Stimulated activated CD4-positive, alpha-beta T cell treated with anti-CD3 and anti-CD28 coated beads, Interleukin-1b, Interleukin-23, amount 100 ng/mL, for 1 hour (primary cell): ENCODE measurements at places on chromosomes 7 and 10.

DNA sequence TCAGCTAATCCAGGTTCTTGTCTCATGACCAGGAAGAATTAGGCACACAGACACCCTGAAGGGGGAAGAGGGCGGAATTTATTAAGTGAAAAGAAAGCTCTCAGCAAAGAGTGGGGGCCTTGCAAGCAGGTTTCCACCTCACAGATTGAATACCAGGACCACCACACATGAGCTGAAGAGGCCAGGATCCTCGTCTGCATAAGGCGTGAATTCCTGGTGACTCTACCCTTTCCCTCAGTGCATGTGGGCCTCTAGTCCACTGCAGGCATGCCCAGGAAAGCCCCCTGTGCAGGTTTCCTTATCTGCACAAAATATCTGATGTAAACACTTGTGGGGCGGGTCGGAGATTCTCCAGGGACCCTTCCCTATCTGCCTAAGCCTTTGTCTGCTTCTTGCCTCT lies 782.1 kb upstream of the LRRN3 start:
- no peak for DNase-seq

DNA sequence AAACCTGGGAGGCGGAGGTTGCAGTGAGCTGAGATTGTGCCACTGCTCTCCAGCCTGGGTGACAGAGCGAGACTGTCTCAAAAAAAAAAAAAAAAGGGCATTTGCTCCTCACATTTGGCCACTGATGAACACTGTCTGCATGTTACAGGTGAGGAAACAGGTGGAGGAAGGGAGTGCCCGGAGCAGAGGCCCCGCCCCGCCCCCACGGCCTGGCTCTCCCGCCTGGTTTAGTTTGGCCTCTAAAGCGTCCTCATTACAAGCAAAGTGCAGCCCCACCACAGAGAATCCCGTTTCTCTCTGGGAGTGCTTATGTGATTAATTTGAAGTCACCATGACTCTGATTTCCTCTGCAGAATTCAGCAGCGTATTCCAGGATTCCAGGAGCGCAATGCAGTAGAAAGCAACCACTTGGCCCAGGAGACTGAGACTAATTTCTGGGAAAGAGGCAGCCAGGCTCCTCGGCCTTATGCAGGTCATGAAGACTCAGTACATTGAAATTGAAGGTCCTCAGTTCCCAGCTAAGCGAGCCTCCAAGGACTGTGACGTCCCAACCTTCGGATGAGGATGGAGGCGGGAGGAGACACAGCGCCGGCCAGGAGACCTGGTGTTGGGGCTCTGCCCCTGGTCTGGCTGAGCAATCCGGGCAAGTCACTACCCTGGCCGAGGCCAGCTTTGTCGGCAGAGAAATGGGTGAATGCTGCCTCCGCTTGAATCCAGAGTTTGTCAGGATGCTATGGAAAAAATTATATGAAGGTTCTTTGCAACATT lies 44.7 kb downstream of the RBM17 start:
- DNase-seq: no peak

- no peak for DNase-seq
These were observed 634.4 kb upstream of the POT1 start for GRCh38 chr7:125563964-125564529.

- no peak for DNase-seq
These were observed 1249.1 kb downstream of the TYW1 start for GRCh38 chr7:68245688-68246087.

DNA sequence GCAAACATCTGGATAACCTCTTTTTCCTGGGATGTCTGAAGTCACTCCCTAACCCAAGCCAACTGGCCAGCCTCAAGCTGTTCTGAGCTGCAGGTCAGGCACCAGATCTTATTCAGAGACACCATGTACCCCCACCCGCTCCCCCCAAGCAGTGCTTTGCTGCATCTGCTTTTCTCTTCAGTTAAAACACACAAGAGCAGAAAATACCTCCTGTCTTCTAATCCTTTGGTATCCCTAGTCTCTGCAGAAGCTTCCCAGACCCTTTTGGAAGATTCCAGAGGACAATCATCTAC lies 3.0 kb downstream of the ZNF488 start:
- DNase-seq: no peak

DNA sequence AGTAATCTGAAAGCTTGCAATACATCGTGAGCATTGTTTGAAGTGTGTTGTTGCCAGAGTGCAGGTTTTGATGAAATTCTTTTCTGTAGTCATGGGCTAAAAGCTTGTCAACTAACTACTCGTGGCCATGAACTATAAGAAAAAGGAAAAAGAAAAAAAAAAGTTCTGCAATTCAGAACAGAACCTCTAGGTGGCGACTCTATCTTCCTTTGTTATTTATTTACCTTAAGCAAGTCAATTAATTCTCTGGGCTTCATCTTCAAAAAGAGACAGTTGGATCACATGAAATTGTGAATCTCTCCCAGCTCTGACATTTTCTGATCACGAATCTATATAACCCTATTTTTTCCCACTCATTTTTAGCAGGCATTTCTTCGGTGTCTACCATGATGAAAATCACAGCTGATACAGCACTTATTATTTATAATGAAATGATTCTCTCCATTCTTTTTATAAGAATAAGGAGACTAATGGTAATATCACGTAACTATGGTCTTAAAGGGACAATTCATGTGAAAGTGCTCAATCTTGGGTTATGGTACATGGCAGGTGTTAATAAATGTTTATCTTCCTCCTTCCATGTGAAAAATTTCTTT lies 18.8 kb downstream of the TMEM196 start:
- no peak for DNase-seq

- DNase-seq: no peak
These were observed 98.1 kb downstream of the CCDC71L start for GRCh38 chr7:106562711-106563366.

- DNase-seq: no peak
These were observed 16.3 kb upstream of the CYP51A1 start for GRCh38 chr7:92150450-92151017.

DNA sequence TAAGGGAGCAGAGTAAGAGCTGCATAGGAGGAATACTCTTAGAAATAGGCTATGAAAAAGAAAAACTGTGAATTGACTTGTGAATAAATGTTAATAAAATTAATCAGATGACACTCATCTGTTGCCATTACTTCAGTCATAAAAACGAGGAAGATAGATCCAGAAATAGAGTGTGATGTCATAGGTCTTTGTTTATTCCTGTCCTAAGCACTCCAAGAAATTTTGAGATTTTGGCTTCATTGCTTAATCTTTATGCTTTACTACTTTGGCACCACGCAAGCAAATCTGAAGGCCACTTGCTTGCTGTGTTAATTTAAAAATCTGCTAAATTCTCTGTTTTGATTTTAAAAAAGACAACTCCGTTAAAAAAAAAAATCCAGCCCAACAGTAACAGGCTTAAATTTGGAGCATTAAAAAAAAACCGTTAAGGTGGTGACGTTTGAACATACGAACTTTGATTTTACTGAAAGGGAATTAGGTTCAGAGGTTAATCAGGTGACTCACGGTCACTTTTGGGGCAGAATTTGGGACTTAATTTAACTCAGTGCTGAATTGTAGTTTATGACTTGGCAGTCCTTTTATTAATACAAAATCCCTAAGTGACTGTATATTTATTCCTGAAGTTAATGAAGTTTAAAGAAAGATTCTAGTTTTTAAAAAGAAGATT lies 3.4 kb downstream of the IFRD1 start:
- DNase-seq: no peak

DNA sequence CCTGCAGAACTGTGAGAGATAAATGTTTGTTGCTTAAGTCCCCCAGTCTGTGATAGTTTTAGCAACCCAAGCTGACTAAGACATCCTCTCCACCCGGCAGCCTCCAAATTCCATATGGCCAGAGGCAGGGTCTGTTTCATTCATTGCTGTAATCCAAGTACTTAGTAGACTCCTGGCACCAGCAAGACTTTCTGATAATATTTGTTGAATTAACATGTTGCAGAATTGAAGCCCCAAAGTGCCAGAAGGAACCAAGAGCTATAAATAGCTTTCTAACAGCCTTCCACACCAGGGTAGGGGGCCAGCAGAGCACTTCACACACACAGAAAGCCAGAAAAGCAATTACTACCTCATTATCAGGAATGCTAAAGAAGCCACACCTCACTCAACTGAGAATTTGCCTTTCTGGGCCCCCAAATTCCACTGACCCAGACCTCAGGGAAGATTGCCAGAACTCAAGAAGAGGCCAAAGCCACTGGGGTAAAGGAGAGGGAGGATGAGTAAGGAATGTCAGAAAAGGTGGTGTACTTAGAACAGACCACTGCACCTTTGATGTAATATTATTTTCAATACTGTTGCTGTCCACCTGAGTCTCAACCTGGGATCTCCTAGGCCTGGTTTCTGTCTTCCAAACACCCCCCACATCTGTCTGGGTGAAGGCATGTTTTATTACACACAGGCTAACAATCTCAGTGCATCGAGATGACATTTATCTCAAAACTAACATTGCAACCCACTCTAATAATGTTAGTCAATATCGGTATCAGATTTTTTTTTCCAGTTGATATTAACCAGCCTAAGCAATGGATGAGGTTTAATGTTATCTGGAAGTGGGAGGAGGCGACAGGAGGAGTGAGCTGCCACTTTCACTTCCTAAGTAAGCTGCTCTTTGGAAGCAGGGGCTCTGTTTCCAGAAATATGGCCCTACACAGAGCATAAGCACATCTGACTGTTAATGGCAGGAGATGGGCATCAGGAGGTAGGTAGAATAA lies 5.5 kb downstream of the NOD1 start:
- no peak for DNase-seq

GRCh38 chr10:59064759-59065539 lies 111.5 kb upstream of the PHYHIPL start:
- no peak for DNase-seq

GRCh38 chr7:157645539-157645938 lies 308.7 kb downstream of the DNAJB6 start:
- DNase-seq: no peak

DNA sequence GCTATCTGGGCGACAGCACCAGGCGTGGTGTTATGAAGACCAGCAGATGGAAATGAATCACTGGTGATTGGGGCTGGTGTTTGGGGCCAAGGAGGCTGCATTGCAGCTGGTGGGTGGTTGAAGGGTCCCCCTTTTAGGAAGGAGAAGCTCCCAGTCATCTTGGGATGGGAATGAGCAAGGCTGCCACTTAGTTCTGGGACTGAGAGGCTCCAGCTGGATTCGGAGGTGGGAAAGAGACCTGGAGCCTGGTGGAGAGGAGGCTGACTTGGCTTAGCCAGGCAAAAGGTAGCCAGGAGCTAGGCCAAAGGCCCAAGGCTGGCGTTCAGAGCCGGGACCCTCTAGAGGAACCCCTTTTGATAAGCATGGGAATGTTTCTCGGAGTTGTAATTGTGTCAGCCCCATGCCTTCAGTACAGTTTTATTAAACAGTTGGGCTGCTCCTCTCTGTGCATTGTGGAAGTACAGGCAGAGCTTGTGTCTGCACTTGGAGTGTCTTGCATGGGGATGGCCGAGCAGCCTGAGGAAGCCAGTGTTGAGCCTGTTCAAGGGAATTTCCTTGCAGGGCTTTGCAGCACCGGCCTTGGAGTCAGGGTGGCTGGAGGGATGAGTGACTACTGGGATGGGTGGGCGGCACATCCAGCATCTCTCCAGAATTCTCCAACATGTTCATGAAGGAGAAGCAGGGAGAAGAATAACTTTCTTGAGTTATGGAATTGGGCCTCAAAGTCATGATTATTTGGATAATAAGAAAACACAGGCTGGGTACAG lies 234.9 kb downstream of the BAMBI start:
- no peak for DNase-seq

- DNase-seq: no peak
These were observed 9.4 kb upstream of the PSAP start for GRCh38 chr10:71860243-71861029.

GRCh38 chr7:150405584-150406311 lies 26.6 kb downstream of the ZNF775 start:
- no peak for DNase-seq

GRCh38 chr10:29144126-29144525 lies 144.7 kb upstream of the LYZL1 start:
- no peak for DNase-seq

DNA sequence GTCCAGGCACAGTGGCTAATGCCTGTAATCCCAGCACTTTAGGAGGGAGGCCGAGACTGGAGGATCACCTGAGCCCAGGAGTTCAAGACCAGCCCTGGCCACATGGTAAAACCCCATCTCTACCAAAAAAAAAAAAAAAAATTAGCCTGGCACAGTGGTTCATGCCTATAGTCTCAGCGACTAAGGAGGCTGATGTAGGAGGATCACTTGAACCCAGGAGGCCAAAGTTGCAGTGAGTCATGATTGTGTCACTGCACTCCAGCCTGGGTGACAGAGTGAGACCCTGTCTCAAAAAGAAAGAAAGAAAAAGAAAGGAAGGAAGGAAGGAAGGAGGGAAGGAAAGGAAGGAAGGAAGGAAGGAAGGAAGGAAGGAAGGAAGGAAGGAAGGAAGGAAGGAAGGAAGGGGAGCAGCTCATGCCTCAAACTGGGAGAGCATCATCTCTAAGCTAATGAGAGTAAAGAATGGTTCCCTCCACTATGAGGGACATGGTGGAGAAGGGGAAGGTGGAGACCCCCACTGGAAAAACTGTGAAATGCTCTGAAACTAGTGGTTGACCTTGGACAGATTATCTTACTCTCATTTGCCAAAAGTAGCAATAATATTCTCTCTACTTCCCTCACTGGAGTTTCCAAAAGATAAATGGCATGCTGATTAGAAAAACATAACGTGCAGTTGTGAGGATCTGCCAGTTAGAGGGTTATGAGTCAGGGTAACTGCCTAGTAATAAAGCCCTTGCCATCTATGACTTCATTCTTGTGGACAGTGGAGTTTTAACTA lies 16.8 kb downstream of the GIMAP5 start:
- no peak for DNase-seq

DNA sequence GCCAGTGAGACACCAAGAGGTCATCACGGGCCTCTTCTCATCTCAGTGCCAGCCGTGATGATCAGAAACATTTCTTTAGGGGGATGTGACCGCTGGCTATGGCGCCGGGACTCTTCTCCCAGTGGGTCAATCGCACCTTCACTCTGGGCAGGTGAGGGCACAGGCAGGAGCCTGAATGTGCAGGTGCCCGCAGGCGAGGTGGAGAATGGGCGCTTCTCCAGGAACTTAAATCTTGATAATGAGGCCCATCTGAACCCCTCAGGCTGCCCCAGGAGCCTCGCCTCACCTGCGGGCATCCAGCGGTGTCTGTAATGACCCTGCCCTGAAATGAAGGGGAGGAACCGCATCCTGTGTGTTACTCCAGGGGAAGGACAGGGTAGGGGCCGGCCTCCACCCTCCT lies 204.7 kb downstream of the ADARB2 start:
- no peak for DNase-seq

DNA sequence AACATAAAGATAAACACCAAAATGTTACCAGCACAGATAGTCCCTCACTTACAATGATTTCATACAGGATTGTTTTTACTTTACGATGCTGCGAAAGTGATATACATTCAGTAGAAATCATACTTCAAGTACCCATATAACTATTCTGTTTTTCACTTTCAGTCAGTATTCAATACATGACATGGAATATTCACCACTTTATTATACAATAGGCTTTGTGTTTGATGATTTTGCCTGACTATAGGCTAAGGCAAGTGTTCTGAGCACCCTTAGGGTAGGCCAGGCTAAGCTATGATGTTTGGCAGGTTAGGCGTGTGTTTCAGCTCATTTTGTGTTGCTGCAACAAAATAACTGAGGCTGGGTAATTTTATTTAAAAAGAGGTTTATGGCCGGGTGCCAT lies 155.0 kb downstream of the RTKN2 start:
- no peak for DNase-seq
